IMR-90 (cell line): ENCODE measurements at places on chromosomes 5 and 9. TPM values are rescaled to one million over a fixed set of nuclear protein-coding genes. Genes with fewer than 3 reads are reported as not detected.

GRCh38 chr9:4382722-4383317 lies 83.0 kb upstream of the GLIS3 start:
- peak; percentile 23 for DNase-seq

DNA sequence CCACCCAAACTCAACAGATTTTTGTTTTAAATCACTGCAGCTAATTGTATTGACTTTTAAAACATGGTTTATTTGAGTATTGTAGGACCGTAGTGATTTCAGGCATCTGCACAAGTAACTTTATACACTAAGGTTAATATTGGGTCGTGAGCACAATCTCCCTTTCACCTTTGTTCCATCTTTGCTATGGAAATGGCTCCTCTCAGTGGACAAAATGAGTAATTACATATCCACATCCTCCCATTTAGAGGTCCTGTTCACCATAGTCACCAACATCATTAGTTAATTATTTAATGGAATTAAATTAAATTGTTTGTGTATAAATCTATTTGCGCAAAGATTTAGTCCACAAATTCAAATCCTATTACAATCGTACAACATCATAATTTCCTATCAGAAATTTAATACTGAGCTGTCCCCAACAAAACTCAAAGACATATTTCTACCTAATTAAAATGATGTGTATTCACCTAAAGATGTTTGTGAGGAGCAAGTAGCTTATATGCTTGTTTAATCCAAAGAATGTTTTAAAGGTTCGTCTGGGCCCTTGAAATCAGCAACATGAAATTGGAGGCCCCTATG lies 173.0 kb upstream of the DAPK1 start:
- DNase-seq = peak; percentile 68

GRCh38 chr9:86946201-86947145 lies 833 bp downstream of the GAS1 start:
- DNase-seq = peak; percentile 75

DNA sequence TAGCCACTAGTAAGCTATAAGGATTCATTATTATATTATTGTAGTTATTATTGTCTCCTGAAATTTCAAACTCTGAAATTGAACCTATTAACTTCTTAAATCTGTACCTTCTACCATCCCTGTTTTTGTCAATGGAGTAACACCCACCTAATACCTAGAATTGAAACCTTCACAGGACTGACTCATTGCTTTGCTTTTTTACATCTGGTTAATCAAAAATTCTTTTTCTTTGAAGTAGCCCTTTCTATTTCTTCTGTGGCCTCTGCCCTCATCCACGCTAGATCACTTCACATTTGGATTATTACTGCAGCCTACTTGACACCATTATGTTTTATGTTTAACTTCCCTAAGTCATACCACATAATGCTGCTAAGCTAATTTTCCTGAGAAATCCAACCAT lies 35.6 kb downstream of the RBM27 start:
- no peak for DNase-seq

Gene LRRC19
- not detected in 2 replicates for total RNA-seq

Gene CTSL
- total RNA-seq = 57.0 and 89.7 TPM in 2 replicates

Gene CCDC152
- 0.90 and 1.9 TPM in 2 replicates for total RNA-seq
